MG63 (cell line): ENCODE measurements at places on chromosomes 7 and 10.
A peak's percentile ranks its signal among the peaks of the same experiment; 100 is the strongest.

DNA sequence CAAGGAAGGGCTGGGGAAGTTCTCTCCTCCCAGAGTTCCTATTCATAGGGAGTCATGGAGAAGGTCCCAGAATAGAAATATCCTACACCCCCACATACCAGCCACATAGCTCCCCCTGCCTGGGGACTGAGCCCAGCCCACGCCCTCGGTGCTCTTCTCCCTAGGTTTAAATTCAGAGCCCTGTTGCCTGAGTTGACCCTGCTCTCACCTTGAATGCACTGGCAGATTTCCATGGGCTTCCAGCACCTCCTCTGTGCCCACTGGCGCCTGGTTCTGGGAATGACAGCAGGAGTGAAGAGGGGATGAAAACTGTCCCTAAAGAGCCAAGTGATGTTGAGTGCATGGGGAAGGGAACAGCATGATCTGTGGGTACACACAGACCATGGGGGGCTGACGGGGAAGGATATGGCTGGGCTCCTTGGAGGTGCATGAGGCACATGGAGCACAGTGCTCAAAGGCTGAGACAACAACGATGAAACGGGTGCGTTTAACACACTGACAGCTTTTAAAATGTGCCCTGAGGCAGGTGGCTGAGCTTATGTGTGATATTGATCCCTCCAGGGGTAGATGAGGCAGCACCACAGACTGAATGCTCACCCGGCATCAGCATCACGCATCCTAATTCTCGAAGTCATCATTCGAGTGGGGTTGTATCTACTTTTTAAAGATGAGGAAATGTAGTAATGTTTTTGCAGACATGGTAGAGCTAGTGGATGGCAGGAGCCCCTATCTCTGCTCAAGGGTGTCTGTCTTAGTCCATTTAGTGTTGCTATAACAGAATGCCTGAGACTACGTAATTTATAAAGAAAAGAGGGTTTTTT, 53.7 kb upstream of the IGFBP3 start:
- DNase-seq, result no peak

DNA sequence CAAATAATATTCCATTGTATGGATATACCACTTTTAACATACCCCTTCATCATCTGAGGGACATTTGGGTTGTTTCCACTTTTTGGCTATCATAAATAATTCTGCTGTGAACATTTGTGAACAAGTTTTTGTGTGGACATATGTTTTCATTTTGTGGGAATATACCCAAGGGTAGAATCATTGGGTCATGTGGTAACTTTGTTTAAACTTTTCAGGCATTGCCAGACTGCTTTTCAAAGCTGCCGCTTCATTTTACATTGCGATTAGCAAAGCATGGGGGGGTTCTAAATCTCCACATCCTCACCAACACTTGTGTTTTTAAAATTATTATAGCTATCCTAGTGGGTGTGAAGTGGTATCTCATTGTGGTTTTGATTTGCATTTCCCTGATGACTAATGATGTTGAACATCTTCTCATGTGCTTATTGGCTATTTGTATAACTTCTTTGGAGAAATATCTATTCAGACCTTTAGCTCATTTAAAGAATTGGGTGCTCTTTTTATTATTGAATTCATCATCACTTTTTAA, 8.4 kb upstream of the HHEX start:
- DNase-seq, result no peak

DNA sequence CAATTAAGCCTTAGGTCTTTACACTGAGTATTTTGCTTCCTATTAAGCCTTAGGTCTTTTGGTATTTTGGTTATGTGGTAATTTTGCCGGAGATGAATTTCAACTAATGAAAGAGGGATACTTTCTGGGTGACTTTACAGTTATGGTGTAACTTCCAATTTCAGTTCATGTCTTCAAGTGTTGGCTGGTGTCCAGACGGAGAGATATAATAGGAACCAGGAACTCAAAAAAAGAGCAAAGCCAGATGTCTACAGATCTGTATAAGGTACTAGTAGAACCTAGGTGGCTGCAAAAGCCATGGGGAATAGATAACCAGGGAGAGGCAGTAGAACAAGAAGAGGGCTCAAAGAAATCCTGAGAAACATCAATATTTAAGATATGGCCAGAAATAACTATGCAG, 12.3 kb downstream of the ERCC6 start:
- DNase-seq, result no peak

DNA sequence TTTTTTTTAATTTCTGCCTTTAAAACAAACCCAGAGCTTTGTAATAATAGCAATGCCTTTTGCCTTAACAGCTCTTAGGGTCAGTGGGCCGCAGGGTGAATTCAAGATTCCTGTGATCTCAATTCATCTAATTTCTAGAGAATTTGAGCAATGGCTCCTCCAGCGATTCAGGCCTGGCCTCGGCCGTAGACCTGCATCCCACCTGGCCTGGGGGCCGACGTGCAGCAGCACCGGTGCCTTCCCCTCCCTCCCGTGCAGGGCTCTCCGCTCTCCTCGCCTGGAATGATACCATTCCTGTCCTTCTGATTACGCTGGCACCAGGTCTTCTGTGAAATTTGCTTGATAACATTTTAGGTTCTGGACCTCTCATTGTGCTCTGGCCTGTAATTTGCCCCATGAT, 172.5 kb downstream of the ADARB2 start:
- DNase-seq, result no peak

GRCh38 chr10:119351189-119351588, 143.8 kb downstream of the GRK5 start:
- DNase-seq, result no peak

GRCh38 chr10:100987685-100988049, 324 bp downstream of the TWNK start:
- DNase-seq, result no peak

DNA sequence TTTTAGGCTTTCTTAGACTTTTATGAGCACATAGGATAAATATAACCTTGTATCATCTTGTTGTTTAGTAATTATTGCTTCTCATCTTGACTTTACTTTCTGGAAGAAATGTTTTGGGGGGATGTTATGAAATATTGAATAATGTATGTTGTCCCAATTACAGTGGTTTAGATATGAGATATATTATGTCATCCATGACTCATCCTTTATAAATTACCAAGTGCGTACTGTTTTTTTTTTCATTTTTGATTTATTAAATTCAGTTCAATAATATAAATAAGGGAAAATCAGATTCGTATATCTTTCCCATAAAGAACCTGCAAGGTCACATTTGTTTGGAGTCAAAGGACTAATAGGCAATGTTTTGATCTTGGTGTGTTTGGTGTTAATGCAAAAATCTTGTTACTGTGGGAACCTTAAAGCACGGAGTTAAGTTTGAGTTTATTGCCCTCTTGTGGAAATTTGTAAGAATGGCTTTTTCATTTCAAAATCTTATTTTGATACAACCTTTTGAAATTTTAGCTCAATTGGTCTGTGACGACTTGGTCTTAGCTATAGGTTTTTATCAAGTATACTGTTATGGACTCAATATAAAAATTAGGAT, 108.6 kb downstream of the SRI start:
- DNase-seq, result no peak

DNA sequence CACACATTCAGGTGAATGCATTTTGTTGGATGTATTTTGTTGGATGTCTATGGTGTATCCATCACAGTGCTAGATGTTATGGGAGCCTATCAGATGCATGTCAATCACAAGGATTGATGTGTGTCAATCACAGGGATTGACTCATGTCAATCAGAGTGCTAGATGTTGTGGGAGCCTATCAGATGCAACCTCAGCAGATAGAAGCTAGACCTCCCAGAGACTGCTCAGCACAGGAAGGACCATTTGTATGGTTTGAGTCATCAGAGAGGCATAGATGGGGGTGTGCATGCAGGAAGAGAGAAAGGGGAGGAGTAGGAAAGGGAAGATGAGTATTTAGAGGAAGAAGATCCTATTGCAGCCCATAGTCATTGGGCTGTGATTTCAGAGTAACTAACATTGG, 48.3 kb upstream of the PITRM1 start:
- no peak for DNase-seq

DNA sequence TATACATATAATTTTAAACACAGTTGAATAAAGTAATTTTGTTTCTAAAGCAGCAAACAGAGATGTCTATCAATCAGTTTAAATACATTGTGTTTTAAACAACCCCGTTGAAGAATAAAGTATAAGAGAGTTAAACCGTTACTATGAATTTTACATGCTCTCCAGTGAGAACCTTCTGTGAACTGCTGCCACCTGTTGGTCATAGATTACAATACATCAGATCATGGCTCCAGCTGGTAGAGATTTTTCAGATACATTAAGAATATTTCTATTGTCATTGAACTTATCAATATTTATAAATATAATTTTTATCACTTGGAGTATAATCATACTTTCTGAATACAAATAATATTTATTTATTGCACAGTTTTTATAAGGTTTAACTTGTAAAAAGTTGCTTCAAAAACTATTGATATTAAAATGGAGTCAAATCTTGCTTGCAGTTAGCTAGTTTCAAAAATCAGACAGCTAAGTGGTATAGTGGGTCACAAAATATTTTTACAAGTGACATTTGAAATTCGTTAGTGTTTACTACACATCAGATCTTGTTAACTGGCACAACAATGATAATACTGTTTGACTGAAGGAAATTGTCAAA, 561.2 kb upstream of the PHF14 start:
- DNase-seq, result no peak

- no peak for DNase-seq
Measured at GRCh38 chr10:53491774-53492173, 719.2 kb upstream of the MBL2 start.

DNA sequence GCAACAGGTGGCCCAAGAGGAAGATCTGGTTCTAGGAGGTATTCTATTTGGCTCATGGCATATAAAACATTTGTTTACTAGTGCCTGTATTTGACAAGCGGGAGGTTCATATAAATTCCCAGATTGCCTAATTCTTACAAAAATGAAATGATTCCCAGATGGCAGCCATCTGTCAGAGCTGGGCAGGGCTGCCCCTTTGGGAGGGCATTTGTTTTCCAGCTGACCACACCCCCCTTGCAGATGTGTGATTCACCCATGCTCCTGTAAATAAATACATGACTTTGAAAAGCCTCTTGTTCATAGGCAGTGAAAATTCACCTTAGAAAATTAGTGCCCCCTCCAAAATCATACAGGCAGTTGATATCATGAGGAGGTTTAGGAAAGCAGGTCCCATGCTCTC, 8.6 kb downstream of the VWC2 start:
- DNase-seq, result peak; percentile 55

- DNase-seq, result no peak
Measured at GRCh38 chr7:155261031-155261985, 36.4 kb upstream of the INSIG1 start.

DNA sequence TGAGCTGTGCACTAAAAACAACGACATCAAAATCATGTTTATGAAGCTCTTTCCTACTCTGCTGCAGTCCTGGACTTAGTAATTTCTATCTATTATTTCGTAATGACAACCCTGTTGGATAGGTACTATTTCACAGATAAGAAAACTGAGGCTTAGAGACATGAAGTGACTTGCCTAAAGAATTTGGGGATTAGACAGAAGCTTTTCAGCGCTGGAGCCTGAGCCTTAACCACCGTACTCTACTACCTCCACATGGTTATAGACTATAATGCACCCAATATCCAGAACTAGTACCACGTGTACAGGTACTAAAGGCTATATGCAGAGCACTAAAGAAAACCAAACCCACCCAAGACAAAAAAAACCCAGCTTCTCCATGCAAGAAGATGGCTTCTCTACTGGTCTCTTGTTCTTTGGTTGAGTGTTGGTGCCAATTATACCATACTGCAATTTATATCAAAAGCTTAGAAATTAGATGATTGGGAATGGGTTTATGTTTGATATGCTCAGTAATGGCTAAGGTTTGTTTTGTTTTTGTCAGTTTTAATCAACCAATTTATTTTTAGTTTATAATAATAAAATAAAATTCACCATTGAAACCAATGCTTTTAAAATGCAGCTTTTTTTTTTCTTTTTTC, 6.5 kb upstream of the SNX10 start:
- no peak for DNase-seq

- DNase-seq, result no peak
Measured at GRCh38 chr10:112159469-112159868, 24.1 kb downstream of the GPAM start.

GRCh38 chr7:96212474-96212873, 109.4 kb downstream of the SLC25A13 start:
- DNase-seq, result no peak

- no peak for DNase-seq
Measured at GRCh38 chr7:90931986-90932916, 332.0 kb upstream of the FZD1 start.

DNA sequence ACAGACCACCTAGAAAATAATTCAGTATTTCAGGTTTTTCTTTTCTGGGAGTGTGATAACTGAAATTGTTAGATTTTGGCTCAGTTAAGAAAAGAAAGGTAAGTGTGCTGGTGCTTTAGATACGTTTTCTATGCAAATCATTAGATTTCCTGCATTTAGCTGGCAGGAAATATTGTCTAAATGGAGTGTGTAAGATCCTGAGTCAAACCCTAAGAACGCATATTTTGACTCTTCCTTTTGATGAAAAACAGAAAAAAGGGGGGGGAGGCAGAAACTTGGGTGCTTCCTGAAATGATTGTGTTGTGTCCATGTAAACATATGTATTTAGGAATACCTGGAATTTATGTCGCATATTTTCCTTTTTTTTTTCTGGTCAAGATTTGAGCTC, 1.2 kb downstream of the GRK5 start:
- DNase-seq, result no peak
